Head of caudate nucleus (tissue), 42 donors: ENCODE measurements at places on chromosomes 7 and 10.

GRCh38 chr7:1525409-1525808 is 5.1 kb upstream of the MAFK start:
- no peak for DNase-seq

DNA sequence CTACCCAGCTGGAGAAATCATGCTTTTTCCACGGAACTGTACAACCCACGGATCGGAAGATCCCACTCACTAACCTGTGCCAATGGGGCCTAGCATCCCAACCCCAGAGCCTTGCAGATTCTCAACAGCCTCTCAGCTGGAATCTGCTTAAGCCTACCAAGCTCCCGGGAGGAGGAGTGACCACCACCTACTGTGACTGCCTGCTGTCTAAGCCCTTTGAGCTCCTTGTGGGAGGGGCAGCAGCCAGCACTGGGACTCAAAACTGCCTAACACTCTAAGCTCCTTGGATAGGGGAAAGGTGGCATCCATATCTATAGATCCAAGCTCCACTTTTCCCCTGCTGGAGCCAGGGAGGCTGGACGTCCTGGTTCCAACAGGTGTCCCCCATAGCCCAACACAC is 254.4 kb upstream of the CNTNAP2 start:
- DNase-seq: no peak

GRCh38 chr10:77392851-77393250 is 244.8 kb downstream of the KCNMA1 start:
- DNase-seq: no peak

DNA sequence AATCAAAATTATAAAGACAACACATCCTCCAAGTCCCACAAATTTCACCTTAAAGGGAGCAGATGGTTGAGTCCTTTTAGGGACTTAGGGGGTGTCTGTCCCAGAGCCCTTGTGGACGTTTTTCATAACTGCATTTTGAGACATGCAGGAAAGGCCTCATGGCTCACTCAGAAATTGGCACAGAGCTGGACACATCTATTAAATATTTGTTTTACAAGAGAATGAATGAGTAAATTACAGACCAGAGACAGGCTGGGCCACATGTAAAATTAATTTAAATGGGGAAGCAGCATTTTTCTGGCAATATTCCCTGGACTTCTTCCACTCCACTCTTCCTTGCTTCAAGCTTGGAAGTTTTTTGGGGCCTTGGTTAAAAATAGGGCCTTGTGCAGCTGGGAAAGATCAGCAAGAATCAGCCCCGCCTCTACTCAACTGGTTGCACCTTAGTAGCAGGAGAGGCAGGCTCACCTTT is 20.0 kb downstream of the LAMB1 start:
- DNase-seq: no peak

- no peak for DNase-seq
These were observed 326.0 kb downstream of the CRPPA start for GRCh38 chr7:16095171-16095950.

- DNase-seq: no peak
These were observed 6.8 kb upstream of the HECW1 start for GRCh38 chr7:43105521-43106120.

DNA sequence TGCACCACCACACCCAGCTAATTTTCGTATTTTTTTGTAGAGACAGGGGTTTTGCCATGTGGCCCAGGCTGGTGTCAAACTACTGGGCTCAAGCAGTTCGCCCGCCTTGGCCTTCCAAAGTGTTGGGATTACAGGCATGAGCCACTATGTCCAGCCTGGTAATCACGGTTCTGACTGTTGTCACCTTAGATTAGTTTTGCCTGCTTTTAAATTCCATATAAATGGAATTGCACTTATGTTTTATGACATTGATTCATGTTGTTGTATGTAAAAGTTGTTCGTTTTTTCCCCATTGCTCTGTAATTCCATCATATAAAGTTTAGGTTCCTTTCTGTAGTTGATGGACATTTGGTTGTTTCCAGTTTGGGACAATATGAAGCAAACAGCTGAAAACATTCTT is 106.0 kb downstream of the CAMK1D start:
- DNase-seq: no peak

- DNase-seq: no peak
These were observed 3.2 kb upstream of the VGF start for GRCh38 chr7:101168412-101169049.

GRCh38 chr7:150875791-150876190 is 23.5 kb downstream of the AOC1 start:
- DNase-seq: no peak

DNA sequence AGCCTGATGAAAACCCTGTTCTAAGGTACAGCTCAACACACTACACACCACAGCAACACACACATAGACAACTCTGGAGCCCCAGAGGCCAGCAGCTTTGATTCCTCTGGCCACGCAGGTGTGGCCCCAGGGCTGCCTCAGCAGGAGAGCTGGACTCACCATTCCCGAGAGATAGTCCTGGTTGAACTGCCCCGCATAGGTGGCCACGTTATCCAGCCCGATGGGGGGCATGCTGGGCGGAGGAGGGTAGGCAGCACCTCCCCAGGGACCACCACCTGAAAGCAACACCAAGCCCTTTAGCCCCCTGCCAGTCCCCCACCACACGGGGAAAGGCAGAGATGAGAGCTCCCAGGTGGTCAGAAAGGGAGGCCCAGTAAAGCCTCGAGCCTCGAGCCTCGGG is 34.7 kb downstream of the ANXA11 start:
- DNase-seq: no peak
